AG08395 (cell line): ENCODE measurements at places on chromosomes 7 and 10.

DNA sequence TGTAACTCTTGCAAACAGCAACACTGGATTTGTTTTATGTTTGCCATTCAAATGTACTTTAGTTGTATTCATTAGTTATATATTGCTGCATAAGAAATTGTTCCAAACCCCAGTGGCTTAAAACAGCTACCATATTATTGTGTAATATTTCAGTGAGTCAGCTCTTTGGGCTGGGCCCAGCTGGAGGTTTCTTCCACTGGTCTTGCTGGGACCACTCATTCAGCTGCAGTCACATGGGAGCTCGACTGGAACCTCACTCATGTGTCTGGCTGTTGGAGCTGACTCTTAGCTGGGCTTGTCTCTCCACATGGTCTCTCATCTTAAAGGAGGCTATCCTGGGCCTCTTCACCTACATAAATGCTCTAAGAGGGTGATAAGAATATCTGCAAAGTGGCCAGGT is 23.2 kb upstream of the PIP4K2A start:
- peak; percentile 77 for DNase-seq

- DNase-seq: no peak
Measured at GRCh38 chr10:35927990-35928488, 285.9 kb upstream of the FZD8 start.

GRCh38 chr7:28355635-28356319 is 56.5 kb upstream of the CREB5 start:
- no peak for DNase-seq

GRCh38 chr10:35855155-35855947 is 213.3 kb upstream of the FZD8 start:
- DNase-seq: no peak

DNA sequence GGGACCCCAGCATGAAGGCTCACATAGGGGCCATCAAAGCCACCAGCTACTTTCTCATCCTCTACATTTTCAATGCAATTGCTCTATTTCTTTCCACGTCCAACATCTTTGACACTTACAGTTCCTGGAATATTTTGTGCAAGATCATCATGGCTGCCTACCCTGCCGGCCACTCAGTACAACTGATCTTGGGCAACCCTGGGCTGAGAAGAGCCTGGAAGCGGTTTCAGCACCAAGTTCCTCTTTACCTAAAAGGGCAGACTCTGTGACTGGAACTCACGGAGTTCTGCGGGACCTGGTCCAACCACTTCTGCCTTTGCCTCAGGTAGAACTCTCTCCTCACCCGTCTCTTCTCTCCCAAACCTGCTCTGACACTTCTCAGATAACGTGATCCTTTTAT is 945 bp downstream of the TAS2R40 start:
- DNase-seq: no peak

- no peak for DNase-seq
Measured at GRCh38 chr7:128710481-128710880, 28.7 kb upstream of the CALU start.

GRCh38 chr7:108038986-108039385 is 36.0 kb upstream of the LAMB1 start:
- no peak for DNase-seq

DNA sequence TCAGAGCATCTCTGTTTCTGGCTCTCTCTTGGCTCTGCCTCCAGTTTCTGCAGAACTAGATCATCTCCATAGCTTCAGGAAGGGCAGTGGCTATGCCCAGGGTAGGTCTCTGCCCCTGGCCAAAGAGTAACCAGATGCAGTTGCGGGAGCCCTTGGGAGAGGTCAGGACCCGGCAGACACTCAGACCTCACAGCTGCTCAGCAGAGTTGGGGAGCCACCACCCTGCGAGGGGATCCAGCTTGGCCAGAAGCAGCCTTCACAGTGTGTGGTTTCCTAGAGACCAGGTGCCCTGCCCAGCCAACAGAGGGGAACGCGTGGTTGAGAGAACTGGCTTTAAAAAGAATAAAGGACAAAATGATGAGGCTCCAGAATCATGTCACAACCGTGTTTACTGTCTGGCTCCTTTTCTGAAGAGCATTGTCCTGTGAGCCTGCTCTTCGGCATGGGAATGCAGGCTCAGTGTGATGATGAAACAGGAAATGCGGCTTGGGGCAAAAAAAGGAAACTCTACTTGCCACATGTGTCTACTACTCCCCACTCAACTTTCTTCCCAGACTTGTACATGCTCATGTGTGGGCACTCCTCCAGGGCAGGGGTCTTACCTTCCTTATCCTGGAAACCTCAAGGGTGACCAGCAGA is 243.1 kb downstream of the INHBA start:
- no peak for DNase-seq

DNA sequence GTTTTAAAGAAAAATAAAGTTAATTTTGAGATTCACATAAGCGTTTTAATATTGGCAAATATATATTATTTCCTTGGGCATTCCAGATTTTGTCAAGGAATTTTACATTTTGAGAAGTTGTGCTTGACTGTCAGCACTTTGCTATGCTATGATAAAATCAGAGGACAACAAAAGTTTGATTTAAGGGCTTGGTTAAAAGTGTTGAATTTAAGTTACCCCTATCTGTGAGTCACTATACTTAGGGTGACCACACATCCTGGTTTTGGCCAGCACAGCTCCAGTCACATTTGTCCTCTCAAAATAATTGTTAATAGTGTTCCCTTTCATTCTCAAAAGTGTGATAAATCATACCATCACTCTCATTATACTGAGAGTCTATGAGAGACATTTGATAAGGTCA is 34.2 kb upstream of the ANK3 start:
- DNase-seq: no peak

DNA sequence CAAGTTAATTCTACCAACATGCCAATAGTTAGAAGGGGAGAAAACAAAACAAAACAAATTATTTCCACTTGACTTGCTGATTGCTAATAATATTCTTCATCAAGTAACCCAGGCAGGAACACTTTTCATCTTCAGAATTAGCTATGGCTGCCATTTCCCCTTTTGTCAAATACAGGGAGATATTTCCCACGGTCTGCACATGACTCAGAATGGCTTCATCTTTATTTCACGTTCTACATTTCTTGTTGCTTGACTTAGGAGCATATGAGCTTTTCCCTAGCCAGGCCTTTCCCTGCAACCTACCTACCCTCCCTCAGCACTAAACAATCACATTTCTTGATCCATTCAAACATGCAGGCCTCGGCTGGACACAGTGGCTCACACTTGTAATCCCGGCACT is 6.5 kb downstream of the CPVL start:
- no peak for DNase-seq

GRCh38 chr7:117072620-117073118 is 119.4 kb downstream of the ST7 start:
- DNase-seq: no peak
